Spinal cord (tissue), 10 donors: ENCODE measurements at places on chromosomes 4 and X. TPM values are rescaled to one million over a fixed set of nuclear protein-coding genes. Genes with fewer than 3 reads are reported as not detected.

PABPC1L2B gene
- total RNA-seq = 1.3 TPM

DNA sequence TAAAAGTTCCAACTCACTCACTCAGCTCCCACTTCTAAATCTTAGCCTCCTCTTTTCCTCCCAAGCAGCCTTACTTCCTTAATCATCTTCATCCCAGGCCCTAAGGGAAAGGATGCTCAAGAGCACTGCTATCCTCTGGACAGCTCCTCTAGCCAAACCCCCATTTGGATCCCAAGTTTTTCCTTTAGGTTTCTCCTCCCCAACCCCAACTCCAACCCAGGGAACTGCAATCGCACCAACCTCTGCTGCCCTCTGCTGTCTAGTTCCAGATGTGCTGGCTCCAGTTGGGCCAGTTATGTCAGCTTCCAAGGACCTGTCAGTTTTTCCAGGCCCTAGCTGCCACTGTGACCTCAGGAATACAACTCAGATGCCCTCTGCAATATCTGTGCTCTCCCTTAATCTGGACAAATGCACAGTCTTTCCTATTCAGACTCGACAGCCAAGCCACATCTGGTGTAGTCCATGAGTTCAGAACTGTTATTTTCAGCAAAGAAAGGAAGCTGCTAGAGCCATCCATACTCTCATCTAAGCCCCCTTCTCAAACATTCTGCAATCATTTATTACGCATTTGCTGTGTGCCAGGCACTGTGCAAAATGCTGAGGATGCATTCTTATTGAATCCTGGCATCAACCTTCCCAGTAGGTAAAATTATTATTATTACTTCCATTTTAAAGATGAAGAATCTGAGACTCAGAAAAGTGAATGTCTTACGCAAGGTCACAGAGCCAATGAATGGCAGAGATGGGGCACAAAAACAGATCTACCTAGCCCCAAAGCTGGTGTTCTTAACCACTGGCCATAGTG, 12.3 kb upstream of the XPNPEP2 start:
- DNase-seq = no peak

GRCh38 chr4:108270466-108271450, 102.0 kb upstream of the LEF1 start:
- no peak for DNase-seq

GRCh38 chrX:71095981-71096759, 519 bp downstream of the FOXO4 start:
- DNase-seq = no peak

- DNase-seq = peak; percentile 43
Observed at GRCh38 chr4:128812442-128813235, 3.1 kb downstream of the JADE1 start.
